Left kidney (tissue), 8 donors: ENCODE measurements at places on chromosomes 1 and 21. TPM values are rescaled to one million over a fixed set of nuclear protein-coding genes. Genes with fewer than 3 reads are reported as not detected.

DNA sequence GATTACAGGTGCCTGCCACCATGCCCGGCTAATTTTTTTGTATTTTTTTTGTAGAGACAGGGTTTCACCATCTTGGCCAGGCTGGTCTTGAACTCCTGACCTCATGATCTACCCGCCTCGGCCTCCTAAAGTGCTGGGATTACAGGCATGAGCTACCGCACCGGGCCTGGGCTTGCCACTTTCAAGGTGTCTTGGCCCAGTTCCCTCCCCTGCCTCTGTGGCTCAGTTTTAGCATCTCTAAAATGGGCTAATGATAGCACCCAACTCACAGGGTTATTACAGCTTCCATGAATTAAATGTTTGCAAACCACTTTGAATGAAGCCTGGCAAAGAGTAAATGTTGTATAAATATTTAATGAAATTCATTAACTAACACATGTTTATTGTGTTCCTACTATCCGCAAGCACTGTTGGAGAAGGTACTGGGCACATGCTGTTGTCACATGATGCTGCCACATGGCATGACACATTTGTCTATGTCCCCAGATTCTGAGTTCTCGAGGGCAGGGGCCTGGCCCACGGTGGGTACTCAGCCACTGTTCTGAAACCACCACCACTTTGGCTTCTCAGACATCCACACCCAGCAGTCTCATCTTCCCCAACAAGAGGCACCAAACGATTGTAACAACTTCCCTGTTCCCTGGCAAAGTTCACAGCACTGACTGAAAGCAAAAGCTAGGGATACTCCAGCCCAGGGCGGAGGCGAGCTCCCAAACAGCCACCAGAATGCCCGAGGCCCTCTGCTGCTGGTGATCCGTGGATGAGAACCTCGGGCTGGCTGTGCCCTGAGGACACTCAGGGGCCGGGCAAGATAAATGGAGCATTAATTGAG lies 9.7 kb downstream of the IFFO2 start:
- no peak for DNase-seq

GRCh38 chr1:94978401-94978800 lies 51.5 kb upstream of the CNN3 start:
- no peak for DNase-seq

DNA sequence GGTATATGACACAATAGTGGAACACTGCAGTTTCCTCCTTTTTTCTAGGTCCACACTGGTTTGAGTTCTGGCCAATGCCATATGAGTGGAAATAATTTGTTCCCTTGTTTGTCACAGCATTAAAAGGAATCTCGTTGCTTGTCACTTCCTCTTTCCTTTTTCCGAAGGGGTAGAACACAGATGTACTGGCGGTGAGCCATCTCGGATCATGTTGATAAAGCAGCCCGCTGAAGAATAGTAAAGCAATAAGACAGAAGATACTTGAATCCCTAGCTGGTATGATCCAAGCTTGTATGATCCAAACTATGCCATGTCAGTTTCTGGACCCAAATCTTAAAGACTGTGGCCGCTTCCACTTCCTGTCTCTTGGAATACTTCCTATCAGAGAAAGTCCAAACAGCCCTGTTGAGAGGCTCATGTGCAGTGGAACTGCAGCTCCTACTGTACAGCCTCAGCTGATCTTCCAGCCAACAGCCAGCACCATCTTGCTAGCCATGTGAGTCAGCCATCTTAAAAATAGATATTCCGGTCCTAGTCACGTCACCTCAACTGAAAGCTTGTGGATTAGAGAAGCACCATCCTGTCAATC lies 40.3 kb downstream of the CFHR5 start:
- peak; percentile 2 for DNase-seq

DNA sequence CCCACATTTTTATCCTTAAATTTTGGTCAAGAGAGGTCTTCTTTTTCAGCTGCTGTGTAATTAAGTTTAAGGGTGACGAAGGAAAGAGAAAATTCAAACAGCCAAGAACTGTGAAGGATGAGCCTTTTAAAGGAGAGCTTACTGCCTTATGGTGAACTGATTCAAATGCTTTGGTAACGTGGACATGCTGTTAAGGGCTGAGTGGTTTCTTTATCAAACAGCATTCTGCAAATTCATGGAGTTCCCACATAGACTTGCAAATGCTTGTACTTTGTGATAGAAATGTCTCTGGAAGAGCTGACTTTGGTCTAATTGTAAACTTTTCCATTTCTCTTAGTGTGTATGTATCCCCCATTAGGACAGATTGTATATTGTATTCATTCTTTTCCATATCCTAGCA lies 93.8 kb downstream of the CHD1L start:
- DNase-seq = no peak

DNA sequence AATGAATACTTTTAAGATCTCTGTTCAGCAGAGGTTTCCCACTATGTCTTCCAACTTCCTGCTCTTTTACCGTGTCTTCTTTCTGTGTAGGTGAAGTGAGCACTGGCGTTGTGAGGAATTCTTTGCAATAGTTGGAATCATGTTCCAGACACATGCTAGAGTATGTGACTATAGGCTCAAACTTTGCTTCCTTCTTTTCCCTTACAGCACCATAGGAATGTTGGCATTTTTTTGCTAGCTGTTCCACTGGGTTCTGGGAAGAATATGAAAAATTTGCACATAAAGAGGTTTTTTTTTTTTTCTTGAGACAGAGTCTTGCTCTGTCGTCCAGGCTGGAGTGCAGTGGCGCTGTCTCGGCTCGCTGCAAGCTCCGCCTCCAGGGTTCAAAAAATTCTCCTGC lies 15.7 kb upstream of the HUNK start:
- DNase-seq = no peak

DNA sequence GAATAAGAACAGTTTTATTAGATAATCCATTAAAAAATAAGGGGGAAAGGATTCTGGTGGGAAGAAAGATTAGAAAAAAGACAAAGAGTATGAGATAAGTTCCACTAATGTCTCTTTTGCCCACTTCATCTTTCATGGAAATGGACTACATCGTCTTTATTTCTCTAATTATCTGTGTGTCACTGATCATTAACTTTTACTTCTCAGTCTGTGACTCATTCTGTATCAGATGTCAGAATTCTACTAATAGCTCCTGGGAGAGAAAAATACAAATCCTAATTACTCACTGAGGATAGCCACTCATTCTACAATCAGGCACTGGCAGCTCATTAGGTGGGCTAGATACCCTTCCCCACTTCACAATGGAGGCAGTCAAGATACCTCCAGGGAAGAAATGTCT lies 41.7 kb downstream of the ILDR2 start:
- peak; percentile 50 for DNase-seq

- DNase-seq = no peak
These were observed 451.5 kb upstream of the ADAMTS5 start for GRCh38 chr21:27418346-27418745.

DNA sequence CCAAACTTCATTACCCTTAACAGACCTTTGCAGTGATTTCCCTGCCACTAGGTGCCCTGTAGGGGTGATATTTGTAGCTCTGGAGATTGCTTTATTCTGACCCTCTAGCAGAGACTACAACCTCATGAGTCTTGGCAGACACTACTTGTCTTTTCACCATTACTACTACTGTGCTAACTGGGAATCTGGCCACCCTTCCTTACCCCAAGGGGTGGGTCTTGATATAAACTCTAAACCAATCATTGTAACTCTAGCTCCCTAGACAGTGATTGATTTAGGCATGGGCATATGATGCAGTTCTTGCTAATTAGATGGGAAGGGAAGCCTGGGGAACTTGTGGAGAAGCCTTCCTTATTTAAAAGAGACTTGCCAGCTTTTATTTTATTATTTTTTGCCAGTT lies 3.9 kb downstream of the KPNA6 start:
- DNase-seq = no peak

The GNG4 gene
- 5.2 TPM for polyA plus RNA-seq

The CASP9 gene
- polyA plus RNA-seq = 31.0 TPM

The CTSE gene
- polyA plus RNA-seq = 0.28 TPM

GRCh38 chr1:214106375-214106774 lies 118.6 kb downstream of the PROX1 start:
- no peak for DNase-seq

DNA sequence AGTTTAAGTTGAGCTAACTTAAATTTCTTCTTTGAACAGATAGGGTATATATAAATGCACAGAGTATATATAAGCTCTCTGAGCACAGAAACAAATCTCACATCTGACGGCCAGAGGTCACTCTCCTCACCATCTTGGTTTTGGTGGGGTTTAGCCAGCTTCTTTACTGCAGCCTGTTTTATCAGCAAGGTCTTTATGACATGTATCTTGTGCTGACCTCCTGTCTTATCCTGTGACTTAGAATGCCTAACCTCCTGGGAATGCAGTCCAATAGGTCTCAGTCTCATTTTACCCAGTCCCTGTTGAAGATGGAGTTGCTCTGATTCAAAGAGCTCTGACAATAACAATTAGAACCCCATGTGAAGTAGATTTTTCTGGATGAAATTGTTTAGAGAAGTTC lies 1.6 kb upstream of the MOV10 start:
- DNase-seq = no peak

- no peak for DNase-seq
These were observed 267.9 kb downstream of the ZNF326 start for GRCh38 chr1:90262791-90263190.

GRCh38 chr1:109312246-109312645 lies 5.4 kb upstream of the MYBPHL start:
- DNase-seq = no peak

GRCh38 chr1:53645690-53646078 lies 93.3 kb downstream of the GLIS1 start:
- no peak for DNase-seq

- DNase-seq = no peak
These were observed 88.4 kb downstream of the PROX1 start for GRCh38 chr1:214075999-214076707.

The DENND1B gene
- polyA plus RNA-seq = 13.2 TPM

The RUNX1 gene
- 3.0 TPM for polyA plus RNA-seq

- no peak for DNase-seq
These were observed 92.8 kb downstream of the ITPKB start for GRCh38 chr1:226646026-226646869.

DNA sequence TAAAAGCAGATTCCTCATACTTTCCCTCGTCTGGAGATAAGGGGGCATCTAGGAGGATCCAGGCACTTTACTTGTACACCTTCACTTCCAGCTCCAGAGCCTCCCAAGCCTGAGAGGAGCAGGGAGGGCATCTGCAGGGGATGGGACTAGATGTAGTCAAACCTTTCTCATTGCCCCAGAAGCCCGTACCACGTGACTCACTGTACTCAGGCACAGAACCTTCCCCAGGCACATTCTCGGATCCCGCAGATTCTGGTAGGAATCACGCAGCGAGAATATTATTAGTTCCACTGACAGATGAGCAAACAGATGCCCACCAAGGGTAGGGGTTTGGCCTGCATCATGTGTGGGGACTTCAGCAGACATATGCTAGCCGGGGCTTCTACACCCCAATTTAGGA lies 25.2 kb upstream of the TNR start:
- no peak for DNase-seq

The SH2D5 gene
- polyA plus RNA-seq = 0.86 TPM

- DNase-seq = no peak
These were observed 26.8 kb downstream of the RSPH1 start for GRCh38 chr21:42469272-42469671.
